T1000 (cell line): ENCODE measurements at places on chromosomes 2 and 18.

DNA sequence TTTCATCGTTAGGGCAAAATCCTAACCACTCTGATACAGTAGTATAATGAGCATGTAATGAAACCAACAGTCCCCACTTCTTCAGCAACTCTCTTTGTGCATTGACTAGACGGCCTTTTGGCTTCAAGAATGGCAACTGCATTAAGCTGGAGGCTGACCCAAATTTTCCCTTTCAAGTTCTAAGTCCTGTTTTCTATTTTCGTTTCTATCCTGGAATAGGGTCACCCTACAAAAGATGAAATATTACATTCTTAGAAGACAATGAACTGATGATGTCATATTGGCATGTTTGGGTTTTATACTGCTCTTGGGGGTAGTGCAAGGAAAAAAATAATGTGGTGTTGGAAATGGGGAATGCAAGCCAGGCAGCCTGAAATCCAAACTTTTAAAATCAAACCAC lies 254.4 kb downstream of the ETAA1 start:
- no peak for DNase-seq

- no peak for DNase-seq
Measured at GRCh38 chr2:115196587-115196986, 754.1 kb downstream of the DPP10 start.

- no peak for DNase-seq
Measured at GRCh38 chr18:74264303-74265020, 27.3 kb downstream of the CYB5A start.

GRCh38 chr2:17960925-17961324 lies 82.5 kb downstream of the KCNS3 start:
- DNase-seq: no peak

GRCh38 chr2:61016392-61017002 lies 1.0 kb upstream of the PEX13 start:
- no peak for DNase-seq

DNA sequence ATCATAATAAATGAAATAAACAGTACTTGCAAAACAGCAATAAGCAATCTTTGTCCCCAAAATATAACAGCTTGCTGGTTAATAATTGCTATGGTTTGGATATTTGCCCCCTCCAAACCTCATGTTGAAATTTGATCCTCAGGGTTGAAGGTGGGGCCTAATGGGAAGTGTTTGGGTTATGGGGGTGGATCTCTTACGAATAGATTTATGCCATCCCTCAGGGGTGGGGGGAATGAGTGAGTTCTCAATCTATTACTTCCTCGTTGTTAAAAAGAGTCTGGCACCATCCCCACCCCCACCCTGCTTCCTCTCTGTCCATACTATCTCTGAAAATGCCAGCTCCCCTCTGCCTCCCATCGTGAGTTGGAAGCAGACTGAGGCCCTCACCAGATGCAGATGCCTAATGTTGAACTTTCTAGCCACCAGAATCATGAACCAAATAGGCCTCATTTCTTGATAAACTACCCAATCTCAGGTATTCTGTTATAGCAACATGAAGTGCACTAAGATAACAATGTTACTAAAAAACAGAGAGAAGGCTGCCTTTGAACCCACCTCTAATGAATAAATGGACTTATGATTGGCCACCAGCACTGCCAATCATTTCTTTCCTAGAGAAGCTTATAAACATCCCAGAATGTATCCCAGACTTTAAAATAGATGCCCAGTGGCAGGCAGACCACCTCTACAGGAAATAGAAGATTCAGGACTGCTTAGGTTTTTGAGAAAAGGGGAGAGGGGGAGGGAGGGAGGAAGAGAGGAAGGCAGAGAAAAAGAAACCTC lies 90.1 kb downstream of the ALPK2 start:
- no peak for DNase-seq

DNA sequence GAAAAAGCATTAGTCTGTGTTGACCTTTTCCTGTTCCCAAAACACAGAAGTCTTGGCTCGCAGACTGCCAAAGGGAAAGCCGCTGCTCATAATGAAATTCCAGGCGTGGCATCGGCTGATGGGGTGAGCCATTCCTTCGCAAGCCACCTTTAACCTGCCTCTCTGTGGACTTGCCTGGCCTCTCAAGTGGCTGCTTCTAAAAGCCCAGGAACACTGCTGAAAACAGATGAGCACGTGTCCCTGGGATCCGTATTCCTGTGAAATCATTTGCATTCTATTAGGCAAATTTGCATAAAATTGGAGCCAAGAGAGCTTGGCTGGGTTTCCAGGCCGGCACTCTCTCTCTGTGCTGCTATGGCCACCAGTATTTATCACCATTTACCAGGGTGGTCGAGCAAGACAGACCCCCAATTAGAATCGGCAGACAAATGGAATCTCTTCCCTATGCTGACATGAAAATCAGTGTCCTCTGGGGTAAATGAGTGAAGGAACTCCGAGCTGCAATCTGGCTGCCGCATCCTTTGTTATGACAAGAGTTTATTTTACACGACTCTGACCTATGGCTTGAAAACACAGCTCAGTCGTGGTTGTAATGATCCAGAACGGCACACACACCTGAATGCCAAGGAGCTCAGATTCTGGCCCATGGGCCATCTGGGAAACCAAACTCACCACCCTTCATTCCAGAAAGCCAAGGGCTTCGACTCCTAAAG lies 21.7 kb downstream of the BCL2 start:
- DNase-seq: no peak

DNA sequence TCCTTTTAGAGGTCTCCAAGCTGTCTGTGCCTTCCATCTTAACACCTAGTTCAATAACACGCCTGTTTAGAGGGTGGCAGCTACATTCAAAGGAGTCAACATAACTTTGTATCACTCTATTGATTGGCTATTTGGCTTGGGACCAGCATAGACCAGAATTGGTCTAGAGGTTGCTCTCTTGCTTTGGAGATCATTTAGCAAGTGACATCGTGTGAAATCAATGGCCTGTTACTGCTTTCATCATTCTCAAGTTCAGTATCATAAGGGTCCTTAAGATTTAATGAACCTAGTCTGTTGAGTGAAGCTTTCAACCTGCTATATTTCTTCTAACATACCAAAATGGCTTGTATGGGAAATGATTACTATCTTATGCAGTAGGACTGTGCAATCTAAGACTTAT lies 768.2 kb downstream of the NRXN1 start:
- no peak for DNase-seq

DNA sequence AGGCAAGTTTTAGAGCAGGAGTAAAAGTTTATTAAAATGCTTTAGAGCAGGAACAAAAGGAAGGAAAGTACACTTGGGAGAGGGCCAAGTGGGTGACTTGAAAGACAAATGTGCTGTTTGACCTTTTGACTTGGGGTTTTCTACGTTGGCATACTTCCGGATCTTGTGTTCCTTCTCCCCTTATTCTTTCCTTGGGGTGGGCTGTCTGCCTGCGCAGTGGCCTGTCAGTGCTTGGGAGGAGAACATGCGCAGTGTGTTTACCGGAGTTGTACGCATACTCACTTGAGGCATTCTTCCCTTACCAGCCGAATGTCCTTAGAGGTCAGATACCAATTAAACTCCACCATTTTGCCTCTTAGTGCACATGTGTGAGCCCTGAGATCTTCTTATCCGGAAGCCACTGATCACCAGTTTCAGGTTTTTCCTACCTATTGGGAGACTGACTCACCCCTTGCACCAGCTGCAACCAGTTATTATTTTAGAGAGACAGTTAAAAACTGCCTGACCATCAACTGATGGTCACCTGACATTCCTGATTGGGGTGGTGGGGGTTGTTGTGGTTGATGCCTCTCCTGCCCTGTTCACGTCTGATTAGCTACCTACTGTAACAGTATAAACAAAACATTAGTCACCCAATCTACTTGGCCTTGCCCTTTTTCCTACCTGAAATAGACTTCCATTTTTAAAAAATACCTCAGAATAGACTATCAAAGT lies 67.5 kb downstream of the NYAP2 start:
- no peak for DNase-seq

DNA sequence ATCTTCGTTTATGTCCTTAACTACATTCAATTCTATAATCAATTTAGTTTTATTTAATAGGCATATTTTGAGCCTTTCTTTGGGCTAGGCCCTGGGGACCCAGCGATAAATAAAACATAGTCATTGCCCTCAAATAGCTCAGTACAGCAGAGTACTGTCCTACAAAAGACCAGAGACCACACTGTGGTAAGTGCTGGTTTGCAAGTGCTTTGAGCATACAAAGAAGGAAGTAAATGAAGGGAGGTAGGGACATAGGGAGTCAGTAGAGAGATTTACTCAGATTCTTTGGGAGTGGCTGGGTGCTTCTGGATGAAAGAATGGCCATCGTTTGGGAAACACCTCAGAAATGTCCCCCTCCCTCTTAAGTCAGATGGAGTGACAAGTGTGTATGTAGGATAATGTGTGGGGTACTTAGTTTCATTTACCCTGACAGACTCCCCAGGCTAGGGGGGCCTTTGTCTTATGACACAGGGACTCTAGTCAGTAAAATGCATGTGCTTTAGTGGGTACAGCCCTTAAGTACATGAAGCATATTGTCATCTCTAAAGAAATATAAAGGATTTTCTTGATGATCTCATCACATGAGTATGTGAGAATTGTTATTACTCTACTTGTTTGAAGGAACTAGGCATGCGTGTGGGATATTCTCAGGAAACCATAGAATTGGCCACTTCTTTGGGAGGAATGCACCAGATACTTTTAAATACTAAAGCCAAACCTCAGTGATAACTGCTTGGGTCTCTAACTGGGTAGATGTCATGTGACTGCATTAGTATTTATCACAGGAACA lies 35.1 kb downstream of the MAPRE2 start:
- DNase-seq: no peak

DNA sequence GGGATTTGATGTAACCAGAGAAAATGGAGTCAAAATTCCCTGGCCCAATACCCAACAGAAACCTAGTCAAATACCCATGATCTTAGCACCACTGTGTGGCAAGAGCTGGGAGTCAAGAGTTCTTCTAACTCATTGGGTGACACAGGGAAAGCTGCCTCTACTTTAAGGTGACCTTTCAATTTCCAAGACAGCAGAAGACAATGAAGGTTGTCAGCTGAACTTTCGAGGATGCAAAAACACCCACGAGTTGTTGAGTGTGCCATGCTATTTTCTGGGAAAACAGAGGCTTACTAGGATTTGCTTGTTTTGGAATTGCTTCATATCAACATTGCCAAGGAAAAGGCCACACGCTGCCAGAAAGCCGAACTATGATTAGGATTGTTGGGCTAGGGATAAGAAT lies 61.6 kb upstream of the CYRIA start:
- no peak for DNase-seq

DNA sequence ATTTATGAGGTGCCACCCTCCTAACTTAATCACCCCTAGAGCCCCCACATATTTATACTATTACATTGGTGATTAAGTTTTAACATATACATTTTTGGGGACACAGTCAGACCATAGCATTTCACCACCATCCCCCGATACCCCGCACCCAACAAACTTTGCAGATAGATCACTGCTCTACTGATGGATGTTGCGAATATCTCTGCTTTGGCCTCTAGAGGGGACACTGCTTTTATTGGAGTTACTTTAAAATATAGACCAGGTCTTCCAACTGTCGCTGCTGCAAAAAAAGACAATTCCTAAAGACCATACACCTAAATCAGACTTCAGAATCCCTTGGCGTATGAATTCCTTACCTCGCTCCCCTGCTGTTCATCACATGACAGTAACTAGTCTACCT lies 115.8 kb upstream of the FSHR start:
- no peak for DNase-seq

- no peak for DNase-seq
Measured at GRCh38 chr2:8146132-8147005, 535.5 kb upstream of the ID2 start.

DNA sequence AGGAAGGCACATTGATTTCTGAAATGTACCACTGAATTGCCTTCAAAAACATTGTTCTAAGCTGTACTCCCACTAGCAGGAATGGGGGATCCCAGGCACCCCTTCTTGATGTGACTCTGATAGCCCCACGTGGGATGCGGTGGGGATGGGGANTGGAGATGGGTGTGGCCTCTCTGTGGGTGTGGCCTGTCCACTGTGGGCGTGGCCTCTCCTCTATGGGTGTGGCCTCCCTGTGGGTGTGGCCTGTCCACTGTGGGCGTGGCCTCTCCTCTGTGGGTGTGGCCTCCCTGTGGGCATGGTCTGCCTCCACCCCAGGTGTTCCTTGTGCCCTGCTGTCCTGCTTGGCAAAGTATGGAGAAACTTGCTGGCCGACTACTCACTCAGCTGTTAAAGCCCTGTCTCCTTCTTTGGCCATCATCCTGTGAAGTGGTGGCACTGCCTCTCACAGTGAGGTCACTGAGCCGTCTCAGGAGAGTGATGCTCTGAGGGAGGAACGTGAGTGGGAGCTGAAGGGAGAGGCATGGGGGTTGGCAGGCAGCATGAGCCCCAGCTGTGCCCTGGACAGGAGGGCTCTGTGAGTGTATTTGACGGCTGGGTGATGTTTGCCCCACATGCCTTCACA lies 6.7 kb upstream of the PARD6G start:
- DNase-seq: peak; percentile 13

DNA sequence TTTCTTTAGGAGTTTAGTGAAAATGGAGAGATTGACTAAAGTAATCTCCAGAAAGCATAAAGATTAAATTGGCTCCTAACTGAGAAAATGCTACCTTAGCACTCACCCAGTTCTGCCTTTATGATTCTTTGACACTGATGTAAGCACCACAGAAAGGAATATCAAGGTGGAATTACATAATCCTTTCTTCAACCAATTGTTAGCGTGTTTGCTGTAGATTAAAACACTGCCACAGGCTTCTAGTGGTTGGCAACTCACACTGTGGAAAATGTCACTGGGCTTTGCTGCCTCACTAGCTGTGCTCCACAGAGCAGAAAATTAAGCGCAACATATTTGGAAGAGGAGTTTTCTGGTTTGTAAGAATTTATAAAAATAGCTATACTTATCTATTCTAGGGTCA lies 104.1 kb downstream of the DLGAP1 start:
- DNase-seq: no peak

- no peak for DNase-seq
Measured at GRCh38 chr2:122939796-122940195, 1085.3 kb upstream of the CNTNAP5 start.

- no peak for DNase-seq
Measured at GRCh38 chr2:143289025-143289424, 159.8 kb downstream of the ARHGAP15 start.

- DNase-seq: no peak
Measured at GRCh38 chr2:9423922-9424272, 443 bp downstream of the CPSF3 start.

DNA sequence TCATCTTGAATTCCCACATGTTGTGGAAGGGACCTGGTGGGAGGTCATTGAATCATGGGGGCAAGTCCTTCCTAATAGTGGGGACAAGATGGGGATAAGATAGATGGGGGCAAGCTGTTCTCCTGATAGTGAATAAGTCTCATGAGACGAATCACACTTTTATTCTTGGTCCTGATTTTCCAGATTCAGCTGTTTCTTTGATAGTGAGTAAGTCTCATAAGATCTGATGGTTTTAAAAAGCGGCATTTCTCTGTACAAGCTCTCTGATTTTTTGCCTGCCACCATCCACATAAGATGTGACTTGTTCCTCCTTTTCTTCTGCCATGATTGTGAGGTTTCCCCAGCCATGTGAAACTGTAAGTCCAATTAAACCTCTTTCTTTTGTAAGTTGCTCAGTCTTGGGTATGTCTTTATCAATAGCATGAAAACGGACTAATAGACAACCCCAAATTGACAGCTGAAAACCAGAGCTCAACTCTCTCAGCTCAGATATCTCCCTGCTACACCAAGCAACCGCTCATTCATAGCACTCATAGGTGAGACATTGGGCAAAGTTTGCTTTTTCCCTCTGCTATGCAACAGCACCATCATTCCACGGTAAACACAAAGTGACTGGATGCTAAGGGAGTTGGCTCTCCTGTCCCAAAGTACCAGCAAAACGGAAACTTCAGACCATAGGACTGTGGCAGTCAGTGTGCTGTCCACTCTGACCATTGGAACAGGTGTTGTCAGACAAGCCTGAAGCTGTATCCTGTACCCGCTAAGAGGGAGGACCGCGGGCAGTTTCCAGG lies 44.9 kb upstream of the TBC1D8 start:
- no peak for DNase-seq
